ENCODE measurements at places on chromosomes 12 and 14.

DNA sequence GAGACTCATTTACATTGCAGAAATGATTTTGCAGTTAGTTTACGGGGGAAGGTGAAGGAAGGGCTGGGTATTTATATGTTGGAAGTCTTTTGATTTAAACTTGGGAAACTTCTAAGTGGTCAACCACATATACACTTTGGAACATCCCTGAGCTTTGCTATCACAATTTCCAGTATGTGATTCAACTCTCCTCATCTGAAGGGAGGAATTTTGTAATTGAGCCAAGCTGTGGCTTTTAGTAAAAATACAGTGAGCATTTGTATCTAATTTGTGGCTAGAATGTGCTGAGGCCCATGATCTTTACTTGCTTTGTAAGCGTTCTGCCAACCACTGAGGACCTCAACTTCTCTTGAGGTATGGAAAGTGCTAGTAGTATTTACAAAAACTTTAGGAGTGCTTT, 235.0 kb upstream of the PDZRN4 start:
- no peak for DNase-seq

DNA sequence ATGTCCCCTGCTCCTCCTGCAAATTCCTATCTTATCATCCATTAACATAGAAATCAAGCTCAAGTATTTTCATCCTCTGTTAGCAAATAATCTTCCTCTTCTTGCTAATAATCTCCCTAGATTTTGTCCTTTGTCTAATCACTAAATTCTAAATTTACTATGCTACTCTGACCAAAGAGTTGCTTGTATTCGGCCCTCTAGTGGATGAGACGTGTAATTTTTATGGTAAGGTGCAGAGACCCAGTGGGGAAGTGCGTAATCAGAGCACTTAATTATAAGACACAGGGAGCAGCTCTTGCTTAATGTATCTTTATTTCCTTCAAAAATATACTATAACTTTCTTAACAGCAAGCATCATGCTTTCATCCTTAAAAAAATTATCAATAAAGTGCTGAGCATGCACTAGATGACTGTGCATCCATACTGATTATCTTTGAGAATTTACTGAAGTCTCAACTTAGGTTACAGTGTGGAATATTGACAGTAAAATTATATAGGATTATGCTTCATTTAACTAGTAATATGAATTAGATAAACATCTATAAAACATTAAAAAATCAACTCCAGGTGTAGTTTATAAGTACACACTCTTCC, 212.6 kb downstream of the SLC16A7 start:
- DNase-seq, result peak; percentile 58

DNA sequence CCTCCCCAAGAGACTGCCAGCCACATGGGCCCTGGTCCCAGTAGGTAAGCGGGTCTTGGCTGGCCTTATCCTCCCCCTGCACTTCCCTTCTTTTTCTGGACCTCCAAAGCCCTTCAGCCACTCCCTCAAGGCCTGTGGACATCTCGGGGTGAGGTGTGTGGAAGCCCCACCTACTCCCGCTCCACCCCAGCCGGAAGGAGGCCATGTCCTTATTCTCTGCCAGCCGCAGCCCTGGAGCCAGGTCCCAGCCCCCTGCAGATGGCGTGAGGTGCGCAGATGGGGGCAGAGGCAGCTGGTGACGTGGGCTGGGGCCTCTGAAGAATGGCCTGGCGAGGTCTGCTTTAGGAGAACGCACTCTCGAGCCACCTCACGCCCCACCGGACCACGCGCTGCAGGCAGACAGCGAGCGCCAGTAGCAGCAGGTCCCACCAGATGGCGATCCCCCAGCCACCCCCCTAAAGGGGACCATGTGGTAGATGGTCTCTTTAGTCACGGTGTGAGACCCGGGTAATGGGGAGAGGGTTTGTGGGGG, 167.1 kb downstream of the TSPAN9 start:
- DNase-seq, result peak; percentile 78

DNA sequence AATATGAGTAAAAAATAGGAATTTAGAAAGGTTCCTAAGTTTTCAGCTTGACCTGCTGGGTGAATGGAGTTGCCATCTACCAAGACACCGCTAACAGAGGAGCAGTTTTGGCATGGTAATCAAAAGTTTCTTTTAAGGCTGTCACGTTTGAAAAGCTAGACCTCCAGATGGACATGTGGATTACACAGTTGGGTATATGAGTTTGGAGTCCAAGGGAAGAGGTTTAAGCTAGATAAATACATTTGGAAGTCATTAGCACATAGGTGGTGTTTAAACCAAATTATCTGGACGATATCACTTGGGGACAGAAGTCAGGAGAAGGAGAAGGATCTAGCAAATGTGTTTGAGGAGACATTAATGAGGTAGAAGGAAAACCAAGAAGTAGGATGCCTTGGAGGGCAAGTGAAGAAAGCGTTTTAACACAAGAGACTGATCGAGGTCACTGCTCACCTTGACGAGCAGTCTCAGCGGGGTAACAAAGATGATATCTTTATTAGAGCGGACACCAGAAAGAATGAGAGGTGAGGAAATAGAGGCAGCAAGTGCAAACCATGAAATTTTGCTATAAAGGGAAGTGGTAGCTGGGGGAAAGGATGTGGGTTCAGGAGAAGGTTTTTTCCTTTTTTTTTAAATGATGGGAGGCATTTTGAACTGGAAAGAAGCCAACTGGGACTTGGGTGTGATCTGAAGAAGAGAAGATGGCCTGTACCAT, 17.6 kb downstream of the PNP start:
- peak; percentile 11 for DNase-seq

DNA sequence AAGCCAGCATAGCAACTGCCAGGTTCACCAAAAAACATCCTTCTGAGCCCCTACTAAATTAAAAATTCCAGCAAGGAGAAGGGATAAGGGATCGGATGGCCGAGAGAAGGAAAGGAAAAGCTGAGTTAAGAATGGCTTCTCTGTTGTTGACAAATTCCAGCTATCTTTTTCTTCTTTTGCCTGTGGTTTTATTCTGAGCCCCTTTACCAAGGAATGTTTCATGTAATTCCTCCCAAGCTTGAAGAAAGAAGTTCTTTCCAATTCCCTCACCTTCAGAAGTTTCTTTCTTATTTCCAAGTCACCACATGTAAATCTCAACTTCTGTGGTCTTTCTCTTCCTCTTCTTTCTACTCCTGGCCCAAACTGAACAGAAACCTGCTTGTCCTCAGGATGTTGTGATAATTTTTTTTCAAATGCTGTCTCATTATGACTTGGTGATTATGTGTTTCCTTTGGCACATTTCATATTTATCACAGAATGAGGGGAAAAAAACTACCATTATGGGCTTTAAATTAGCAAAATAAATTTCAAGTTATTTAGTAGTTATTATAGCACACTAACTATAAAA, 40.0 kb downstream of the FGD6 start:
- DNase-seq, result no peak

DNA sequence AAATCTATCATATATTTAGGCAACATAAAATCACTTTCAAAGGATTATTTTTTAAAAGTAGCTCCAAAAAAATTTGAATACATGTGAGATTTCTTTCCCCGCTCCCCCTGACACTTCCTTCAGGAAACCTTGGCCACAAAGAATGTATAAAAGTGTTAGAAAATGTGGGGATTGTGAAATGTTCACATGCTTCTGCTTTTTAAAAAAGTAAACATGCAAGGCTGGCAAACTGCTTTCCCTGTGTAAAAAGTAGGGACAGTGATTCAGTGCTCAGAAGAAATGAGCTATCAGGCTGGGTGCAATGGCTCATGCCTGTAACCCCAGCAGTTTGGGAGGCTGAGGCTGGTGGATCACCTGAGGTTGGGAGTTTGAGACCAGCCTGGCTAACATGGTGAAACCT, 26.6 kb downstream of the MBIP start:
- no peak for DNase-seq

DNA sequence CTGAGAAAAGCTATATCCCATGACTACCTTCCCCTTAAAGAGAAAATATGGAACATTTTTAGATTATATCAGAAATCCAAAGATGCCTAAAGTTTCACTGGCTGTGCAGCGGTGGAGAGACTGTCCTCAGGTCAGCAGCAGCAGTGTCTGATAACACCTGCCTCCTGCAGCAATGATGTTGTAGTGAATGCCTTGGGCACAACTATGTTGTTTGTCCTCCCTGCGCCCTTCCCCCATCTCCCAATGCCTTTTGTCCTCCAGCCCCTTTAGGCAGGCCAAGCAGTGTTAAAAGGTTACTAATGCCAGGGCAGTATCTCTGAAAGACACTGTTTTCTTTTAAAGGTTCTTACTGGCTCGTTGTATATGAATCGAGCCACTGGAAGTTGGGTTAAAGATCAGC, 13.2 kb downstream of the RTRAF start:
- no peak for DNase-seq

GRCh38 chr12:77493302-77494168, 337.2 kb upstream of the NAV3 start:
- no peak for DNase-seq

DNA sequence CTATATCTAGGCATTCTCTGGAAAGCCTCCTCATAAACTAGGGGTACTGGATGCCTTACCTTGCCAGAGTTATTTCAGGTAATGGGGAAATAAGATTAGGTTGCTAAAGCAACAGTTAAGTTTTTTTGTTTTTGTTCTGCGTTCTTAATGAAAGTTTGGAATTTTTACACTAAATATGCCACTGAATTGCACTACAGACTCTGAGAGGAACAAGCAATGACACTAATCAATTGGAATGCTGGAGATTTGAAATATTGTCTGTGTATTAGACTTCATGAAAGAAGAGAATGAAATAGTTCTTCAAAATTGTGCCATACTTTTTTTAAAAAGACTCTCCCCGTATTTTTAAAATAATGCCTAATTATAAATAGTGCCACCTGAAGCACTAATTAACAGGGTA, 287.8 kb downstream of the NAV3 start:
- DNase-seq, result no peak

DNA sequence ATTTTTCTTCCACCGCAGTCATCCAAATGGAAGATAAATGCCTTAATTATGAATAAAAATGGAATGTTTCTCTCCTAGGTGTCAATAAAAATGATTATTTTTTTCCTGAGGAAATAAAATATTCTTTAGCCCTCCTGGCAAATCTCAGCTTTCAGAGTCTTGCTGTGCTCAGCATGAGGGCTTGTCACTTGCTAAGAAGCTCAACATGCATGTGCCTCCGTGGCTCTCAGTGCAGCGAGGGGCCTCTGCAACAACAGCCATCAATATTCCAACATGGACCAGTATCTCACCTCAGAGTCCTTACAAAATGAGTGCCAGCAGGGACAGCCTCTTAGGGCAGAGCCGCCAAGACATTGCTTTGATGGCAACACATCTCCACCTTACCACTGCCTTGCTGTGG, 159.5 kb upstream of the TMPO start:
- no peak for DNase-seq

GRCh38 chr12:12747278-12747677, 30.1 kb downstream of the CDKN1B start:
- peak; percentile 37 for DNase-seq

- DNase-seq, result no peak
Measured at GRCh38 chr14:22794551-22794951, 20.7 kb downstream of the SLC7A7 start.

DNA sequence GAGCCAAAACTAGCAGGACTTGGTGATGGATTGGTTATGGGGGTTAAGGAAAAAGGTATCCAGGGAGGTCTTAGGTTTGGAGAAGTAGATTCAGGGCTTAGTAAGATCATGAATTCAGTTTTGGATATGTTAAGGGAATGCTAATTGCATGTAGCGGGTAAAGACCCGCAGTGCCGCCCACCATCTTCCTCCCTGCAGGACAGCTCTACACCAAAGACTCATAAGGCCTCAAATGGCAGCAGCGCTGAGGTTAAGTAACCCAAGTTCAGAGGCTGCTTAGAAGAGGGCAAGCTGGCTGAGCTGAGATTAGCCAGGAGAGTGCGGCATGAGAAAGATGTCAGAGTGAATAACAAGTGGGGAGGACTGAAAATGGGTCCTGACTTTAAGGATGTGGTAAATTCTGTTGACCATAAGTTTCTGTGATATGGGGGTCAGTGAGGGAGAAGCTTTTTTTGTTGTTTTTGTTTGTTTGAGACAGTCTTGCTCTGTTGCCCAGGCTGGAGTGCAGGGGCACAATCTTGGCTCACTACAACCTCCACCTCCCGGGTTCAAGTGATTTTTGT, 26.2 kb downstream of the RAD9B start:
- DNase-seq, result peak; percentile 23

- no peak for DNase-seq
Measured at GRCh38 chr12:47218191-47218654, 138.5 kb upstream of the AMIGO2 start.

DNA sequence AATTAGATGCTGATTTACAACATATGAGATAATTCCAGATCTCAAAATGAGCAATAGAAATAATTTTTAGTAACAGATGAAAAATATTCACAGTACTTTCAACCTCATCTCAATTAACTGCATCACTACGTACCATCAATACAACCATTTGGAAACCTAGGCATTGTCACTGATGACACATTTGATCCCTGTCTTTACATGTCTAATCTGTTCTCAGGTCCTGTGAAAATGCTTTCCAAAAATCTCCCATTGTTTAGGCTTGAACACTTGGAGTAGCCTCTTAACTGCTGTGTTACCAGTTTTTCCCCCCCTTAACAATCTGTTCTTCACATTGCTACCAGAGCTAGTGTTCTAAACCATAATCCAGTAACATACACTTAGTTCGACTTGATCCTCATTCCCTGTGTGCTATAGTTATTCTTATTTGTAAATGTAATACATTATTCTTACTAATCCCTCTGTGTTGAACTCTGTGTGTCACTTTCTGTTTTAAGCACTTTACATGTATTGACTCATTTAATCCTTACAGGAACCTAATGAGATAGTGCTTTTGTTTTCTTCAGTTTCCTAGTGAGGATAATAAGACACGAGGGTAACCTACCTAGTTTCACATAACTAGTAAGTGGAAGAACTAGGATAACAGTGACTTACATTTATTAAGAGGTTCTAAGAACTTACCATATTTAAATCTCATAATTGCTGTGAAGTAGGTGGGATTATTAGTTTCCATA, 41.7 kb downstream of the LARP4 start:
- peak; percentile 57 for DNase-seq

DNA sequence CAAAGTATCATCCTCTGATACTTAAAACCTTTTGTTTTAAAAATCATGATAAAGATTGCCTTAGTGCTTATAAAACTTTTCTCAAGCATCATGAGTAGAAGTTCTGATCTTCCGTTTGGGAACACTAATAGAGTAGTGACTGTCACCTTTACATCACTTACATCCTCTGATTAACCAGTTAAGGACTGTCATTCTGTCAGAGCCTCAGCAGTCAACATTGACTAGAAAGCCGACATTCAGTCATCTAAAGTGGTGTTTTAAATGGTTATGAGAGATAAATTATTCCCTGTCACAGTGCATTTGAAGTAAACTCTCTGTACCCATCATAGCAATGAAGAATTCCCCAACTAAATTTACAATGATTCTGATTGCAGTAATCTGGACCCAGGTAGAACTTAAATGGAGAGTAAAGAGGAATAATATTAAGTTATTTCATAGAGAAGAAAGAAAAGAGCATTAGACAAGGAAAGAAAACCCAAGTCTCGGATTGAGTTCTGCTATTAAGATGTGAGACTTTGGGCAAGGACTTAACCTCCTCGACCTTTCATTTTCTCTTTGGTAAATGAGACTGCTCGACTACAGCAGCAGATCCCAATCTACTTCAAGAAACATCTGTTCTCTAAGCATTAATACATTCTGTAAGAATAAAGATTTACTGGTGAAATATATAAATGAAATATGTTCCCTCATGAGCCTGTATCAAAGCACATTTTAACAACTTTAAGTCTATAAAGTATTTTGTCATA, 563.9 kb upstream of the LMO3 start:
- peak; percentile 26 for DNase-seq
